ENCODE measurements at places on chromosomes 4 and X. TPM values are rescaled to one million over a fixed set of nuclear protein-coding genes. Genes with fewer than 3 reads are reported as not detected.

Gene SEPTIN11
- total RNA-seq, result 27.1 TPM

Gene VCX2
- not detected for total RNA-seq

Gene TMPRSS11F
- 14.7 TPM for total RNA-seq

Gene FMR1
- total RNA-seq, result 20.7 TPM

Gene USP46
- 11.7 TPM for total RNA-seq

Gene TCEAL9
- total RNA-seq, result 24.6 TPM

Gene MAPK10
- total RNA-seq, result 3.3 TPM

Gene NHSL2
- total RNA-seq, result 3.9 TPM

Gene CWH43
- 38.9 TPM for total RNA-seq

Gene ZNF185
- 50.1 TPM for total RNA-seq

Gene GLRB
- total RNA-seq, result 0.87 TPM

Gene DIPK2B
- 4.1 TPM for total RNA-seq

Gene NXF2B
- not detected for total RNA-seq

Gene ZNF182
- total RNA-seq, result 6.7 TPM

Gene ATP2B3
- not detected for total RNA-seq
